H7 (cell line): ENCODE measurements at places on chromosomes 7 and 10.

- DNase-seq: no peak
These were observed at the start of gene FAM180A for GRCh38 chr7:135748770-135749169. TSS of gene FAM180A (minus strand) at chr7:135748813. CDS start at chr7:135748580, 233 bp downstream.

DNA sequence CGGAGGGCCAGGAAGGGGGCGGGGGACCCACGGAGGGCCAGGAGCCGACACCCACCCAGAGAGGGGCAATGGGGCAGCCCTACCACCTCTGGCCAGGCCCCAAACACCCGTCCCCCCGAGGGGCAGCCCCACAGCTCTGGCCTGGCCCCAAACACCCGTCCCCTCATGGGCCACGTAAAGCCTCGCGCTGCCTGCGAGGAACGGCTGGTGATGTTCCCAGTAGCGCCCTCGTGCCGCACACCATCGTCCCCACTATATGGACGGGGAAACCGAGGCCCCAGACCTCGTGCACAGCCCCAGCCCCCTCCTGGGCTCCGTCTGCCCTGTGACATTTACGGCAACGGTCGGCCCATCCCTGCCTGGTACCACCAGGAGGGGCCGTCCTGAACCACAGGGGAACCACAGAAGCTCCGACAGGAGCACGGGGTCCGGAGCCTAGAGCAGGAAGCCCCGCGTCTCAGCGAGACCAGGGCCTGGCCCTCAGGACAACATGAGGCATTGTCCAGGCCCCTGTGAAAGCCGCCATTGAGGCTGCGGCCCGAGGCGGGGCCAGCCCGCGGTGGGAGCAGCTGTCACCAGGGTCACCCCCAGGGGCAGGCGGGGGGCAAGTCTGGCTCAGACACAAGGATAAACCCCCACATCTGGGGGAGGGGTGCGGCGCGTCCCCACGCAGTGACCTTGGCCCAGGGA lies 35.6 kb downstream of the GET4 start:
- DNase-seq: no peak

GRCh38 chr10:86693721-86694369 lies 25.5 kb downstream of the LDB3 start:
- DNase-seq: peak; percentile 85

- DNase-seq: no peak
These were observed 4.6 kb downstream of the AGMO start for GRCh38 chr7:15557186-15557585.

DNA sequence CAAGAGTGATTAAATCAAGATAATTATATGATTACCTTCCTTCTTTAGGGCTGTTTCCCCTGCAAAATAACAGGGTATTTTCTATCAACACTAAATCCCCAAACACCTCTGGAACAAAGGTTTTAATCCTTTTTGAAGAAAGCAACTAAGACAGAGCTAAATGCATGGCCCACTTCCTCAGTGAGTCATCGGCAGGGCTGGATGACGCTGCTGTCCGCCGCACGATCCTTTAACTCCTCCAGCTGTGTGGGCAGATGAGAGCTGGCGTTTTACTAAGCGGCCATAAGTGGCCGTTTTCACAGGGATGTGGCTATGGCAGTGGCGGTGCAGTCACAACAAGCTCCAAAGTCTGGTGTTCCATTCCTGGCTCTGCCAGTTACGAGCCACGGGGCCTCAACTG lies 76.0 kb upstream of the C1QL3 start:
- no peak for DNase-seq

- DNase-seq: peak; percentile 13
These were observed 45.4 kb upstream of the GRM3 start for GRCh38 chr7:86598311-86598710.

DNA sequence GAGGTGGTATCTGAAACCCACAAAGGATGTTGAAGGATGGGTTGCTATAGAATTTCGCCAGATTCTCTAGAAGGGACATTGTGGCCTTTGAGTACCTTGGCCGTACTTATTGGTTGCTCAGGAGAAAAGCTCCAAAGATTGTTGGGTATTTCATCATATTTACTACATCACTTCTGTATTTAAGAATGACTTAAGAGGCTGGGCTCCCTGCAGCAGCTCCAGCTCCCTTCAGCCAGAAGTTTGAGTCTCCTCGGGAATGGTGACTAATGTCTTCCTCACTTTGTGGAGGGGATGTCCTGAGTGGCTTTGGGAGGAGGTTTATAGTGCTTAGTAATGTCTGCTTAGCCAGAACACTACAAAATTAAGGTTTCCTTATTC lies 18.1 kb downstream of the MINDY4 start:
- DNase-seq: no peak

DNA sequence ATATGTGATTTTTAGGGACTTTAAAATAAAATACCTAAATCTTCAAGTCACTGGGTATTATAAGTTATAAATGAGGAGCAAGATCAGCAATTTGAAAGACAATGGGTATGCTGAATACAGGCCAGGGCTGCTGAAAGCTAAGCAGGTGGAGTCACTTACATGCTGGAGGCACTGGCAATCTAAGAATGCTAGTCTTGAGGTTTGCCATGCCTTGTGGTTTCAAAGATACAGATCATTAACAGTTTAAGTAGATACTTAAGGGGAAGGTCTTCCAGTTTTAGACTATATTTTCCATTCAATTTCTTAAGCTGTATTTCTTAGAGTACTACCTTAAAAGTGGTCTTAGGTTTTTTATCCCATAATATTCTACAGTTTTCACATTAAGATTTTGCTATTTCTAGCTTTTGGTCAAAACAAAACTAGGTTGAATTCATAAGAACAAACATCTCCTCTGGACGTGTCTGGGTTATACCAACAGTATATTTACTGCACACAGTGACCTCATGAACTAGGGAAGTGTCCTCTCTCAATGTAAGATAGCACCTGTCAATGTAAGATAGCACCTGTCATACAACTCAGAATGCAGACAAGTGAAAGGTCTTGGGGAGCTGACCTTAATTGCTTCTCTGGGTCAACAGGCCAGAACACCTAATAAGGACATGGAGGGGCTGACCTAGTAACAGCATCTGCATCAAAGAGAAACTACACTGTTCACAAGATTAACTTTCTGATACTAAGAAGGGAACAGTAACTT lies 2.0 kb downstream of the SRI start:
- peak; percentile 24 for DNase-seq

GRCh38 chr10:72802763-72803505 lies 90.6 kb upstream of the OIT3 start:
- no peak for DNase-seq

- no peak for DNase-seq
These were observed 10.6 kb upstream of the CALU start for GRCh38 chr7:128728598-128728997.

- DNase-seq: no peak
These were observed 799.7 kb upstream of the IGFBP3 start for GRCh38 chr7:46720761-46721160.

DNA sequence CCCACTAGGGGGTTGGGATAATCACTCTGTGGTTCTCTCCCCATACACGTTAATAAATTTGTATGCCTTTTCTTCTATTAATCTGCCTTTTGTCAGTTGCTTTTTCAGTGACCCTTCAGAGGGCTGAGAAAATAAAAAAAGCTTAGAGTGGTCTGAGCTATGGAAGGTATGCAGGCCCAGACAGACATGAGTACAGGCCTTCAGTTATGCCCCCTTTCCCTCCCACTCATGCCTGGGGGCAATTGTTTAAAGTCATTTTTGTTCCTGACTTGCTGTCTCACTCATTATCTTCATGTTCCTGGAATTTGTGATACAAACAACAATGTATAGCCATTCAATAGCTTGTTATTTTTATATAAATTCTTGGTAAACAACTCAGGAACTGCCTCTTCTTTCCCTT lies 170.8 kb downstream of the AKR1D1 start:
- DNase-seq: no peak

GRCh38 chr10:97759946-97760345 lies 11.9 kb downstream of the SFRP5 start:
- no peak for DNase-seq

- no peak for DNase-seq
These were observed 86.4 kb downstream of the TMEM106B start for GRCh38 chr7:12297283-12298108.

GRCh38 chr7:11224535-11224934 lies 250.9 kb downstream of the PHF14 start:
- no peak for DNase-seq

GRCh38 chr10:23533212-23533611 lies 94.3 kb downstream of the OTUD1 start:
- DNase-seq: no peak

DNA sequence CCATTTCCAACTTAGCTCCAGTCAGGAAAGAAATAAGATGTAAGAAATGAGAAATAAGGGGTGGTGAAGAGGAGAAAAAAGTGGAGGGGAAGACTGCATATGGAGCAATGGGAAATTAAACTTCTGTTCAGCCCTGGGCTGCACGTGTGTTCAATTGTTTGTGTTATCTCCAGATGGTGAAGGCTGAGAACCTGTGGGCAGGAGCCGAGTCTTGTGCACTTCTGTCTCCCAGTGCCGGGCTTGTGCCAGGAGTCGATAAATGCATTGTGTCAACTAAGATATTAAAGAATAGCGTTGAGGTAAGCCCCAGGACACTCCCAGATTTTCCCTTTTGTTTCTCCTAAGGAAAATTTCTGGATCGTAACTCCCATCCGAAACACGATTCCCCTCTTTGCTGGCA lies 98.2 kb downstream of the PRLHR start:
- no peak for DNase-seq

DNA sequence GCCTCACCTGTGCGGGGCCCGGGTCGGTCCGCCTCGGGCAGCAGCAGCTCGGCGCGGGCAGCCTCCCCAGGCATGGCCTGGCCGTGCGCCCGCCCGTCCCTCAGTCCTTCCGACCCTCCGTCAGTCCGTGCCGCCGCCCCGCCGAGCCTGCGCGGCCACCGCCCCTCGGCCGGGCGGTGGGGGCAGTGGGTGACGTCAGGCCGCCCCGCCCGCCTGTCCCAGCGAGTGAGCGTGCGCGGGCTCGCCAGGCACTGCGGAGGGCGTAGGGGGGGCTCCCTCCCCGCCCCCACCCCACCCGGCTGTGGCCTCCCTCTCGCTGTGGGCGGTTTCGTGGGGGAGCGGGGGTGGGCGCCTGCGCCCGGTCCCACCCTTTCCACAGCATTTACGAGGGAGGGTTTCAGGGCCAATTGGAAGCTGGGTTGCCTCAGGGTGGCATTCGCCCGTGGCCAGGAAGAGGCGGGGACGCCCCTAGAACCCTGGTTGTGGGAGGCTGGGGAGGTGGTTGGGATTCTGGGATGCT lies at the start of gene NACAD:
Gene NACAD, minus strand, starts transcription at position 149 of the 520 bp plus-strand sequence. Its CDS starts 75 bp downstream, at position 74.
- peak; percentile 96 for DNase-seq

- DNase-seq: no peak
These were observed 1085.3 kb downstream of the KCNMA1 start for GRCh38 chr10:76552091-76552873.

GRCh38 chr10:86684331-86685097 lies 16.2 kb downstream of the LDB3 start:
- DNase-seq: peak; percentile 90

- no peak for DNase-seq
These were observed 29.1 kb upstream of the FAM20C start for GRCh38 chr7:163298-163695.

- no peak for DNase-seq
These were observed 19.7 kb downstream of the SUFU start for GRCh38 chr10:102523250-102524029.

DNA sequence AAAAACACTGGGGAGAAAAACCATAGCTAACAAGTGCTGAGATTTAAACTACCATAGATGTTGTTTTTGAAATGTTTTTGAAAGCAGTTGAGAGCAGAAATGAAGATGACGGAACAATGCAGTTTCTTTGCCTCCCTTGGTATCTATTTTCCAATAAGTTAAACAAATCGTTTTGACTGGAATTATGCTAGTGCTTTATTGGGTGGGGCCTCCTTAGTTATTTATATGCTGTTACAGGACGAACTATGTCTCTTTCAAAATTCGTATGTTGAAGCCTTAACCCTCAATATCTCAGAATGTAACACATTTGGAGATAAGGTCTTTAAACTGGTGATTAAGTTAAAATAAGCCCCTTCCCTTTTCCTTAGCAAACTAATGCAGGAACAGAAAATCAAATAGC lies 45.5 kb upstream of the SEPHS1 start:
- no peak for DNase-seq

DNA sequence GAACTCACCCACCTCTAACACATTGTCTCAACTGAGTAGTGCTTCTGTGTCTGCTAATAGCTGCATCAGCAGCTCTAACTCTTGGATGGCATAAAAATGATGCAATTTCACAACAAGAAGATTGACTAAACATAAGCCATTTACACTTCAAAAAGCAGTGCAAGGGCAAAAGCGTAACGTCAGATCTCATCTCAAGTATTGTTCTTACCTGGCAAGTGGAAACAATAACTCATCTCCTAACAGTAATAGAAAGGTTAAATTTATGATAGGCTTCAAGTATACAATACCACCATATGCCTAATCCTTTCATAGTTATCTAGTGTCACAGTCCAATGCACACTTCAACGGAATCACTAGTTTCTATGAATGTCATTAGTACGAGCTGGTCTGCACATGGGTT lies 14.8 kb downstream of the TPK1 start:
- DNase-seq: no peak

GRCh38 chr10:44983066-44983894 lies 4.7 kb upstream of the DEPP1 start:
- DNase-seq: no peak

GRCh38 chr7:140232957-140233917 lies 56.5 kb upstream of the KDM7A start:
- DNase-seq: peak; percentile 2

DNA sequence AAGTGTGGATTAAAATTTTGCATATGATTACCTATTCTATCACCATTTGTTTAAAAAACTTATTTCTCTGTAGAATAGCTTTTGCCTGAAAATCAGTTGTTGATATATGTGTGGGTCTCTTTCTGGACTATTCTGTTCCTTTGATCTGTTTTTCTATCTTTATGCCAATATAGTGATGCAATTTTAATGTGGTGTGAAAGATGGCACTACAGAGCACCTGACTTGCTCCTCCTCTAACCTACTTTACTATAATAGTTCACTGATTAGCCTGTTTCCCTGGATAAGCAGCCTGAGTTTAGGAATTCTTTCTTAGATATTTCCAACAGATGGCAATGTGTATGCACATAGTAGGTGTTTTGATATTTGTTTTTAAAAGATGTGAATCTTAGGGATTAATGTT lies 294.5 kb downstream of the AUTS2 start:
- no peak for DNase-seq

GRCh38 chr7:101976411-101976810 lies 159.0 kb downstream of the CUX1 start:
- DNase-seq: no peak
